Pancreas (tissue), 10 donors: ENCODE measurements at places on chromosomes 7 and 10. TPM values are rescaled to one million over a fixed set of nuclear protein-coding genes. Genes with fewer than 3 reads are reported as not detected.
A peak's percentile ranks its signal among the peaks of the same experiment; 100 is the strongest.

The FGFBP3 gene
- total RNA-seq, result 0.91 TPM

DNA sequence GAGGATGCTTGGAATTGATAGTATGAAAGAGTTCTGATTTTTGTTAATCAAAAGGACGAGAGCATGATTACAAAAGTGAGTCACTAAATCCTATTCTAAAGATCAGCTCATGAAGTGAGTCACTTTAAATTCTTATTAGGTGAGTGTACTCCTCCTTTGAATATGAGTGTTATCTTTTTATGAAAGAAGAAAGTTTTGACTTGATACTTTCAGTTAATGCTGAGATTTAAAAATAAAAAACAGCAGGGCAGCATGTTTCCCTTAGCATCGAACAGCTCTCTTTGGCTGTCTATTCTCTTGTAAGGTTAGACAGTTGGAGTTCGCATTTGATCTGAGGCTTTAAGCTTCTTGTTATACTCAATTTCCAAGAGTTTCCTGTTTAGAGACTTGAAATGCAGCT lies 222.0 kb downstream of the TWIST1 start:
- no peak overlapping the region for H3K4me3 ChIP-seq
- DNase-seq, result no peak
- no peaks in the 10 kb centered on the region for H3K4me1 ChIP-seq

The TSC22D4 gene
- total RNA-seq, result 18.0 TPM

GRCh38 chr7:27709137-27710075 lies 30.6 kb upstream of the TAX1BP1 start:
- H3K4me1 ChIP-seq, result no peaks in the 10 kb centered on the region
- no peaks in the 10 kb centered on the region for H3K27me3 ChIP-seq
- no peaks in the 10 kb centered on the region for H3K36me3 ChIP-seq
- no peak overlapping the region for H3K27ac ChIP-seq

DNA sequence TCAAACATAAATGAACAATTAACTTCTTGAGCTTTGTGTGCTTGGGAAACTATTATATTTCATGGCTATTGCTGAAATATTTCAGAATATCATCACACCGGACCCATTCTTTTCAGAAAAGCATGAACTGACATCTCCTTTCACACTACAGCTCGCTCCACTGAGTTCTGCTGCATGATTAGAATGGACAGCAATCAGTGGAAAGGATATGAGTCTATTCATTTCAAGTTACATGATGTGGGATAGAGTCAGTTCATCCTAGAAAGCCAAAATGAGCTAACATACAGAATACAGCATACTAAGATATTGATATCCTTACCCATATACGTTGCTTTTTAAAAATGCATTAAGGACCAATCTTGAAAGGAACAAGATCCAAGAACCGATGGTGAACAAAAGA lies 1.1 kb upstream of the FAM53B start:
- DNase-seq, result no peak
- H3K4me1 ChIP-seq, result peaks cover 29% of the 10 kb centered on the region
- H3K27me3 ChIP-seq, result no peaks in the 10 kb centered on the region
- peak overlapping the region; percentile 60 for H3K27ac ChIP-seq
- H3K36me3 ChIP-seq, result no peaks in the 10 kb centered on the region
- H3K4me3 ChIP-seq, result no peak overlapping the region

DNA sequence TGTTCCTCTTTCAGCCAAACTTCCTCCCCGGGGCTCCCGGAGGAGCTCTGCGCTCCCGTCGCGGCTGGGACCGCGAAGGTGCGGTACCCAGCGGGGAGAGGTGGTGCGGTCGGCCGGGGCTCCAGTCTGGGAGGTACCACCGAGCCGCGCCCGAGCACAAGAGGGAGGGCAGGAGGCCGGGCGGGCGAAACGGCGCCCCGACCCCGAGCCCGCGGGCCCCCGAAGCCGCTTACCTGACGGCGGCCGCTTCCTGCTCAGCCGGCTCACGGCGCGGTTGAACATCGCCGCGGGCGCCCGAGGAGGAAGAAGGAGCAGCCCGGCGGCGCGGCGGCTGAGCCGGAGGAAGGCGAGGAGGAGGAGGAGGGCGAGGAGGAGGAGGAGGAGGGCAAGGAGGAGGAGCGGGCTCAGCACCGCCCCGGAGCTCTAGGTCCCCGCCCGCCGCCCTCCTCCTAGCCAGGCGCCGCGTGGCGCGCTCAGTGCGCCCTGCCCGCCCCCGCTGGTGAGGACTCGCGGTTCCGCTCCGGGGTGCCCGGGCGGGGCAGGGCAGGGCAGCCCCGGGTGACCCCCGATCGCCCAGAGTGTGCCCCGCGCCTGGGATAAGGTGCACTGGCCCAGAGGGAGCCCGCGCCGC lies at the start of gene RGS10:
RGS10 (minus strand) TSS at position 363 of the 631 bp plus-strand sequence; CDS start at position 282, 81 bp downstream.
- H3K27ac ChIP-seq, result no peak within 1 kb of the TSS
- peak within 1 kb of the TSS; percentile 75 for H3K4me3 ChIP-seq
- H3K4me1 ChIP-seq, result no peaks in the 10 kb centered on the region
- no peaks in the 10 kb centered on the region for H3K27me3 ChIP-seq
- no peaks in the 10 kb centered on the region for H3K36me3 ChIP-seq
- DNase-seq, result peak; percentile 84

The ZNF273 gene
- 2.5 TPM for total RNA-seq

The NYAP1 gene
- 0.55 TPM for total RNA-seq

DNA sequence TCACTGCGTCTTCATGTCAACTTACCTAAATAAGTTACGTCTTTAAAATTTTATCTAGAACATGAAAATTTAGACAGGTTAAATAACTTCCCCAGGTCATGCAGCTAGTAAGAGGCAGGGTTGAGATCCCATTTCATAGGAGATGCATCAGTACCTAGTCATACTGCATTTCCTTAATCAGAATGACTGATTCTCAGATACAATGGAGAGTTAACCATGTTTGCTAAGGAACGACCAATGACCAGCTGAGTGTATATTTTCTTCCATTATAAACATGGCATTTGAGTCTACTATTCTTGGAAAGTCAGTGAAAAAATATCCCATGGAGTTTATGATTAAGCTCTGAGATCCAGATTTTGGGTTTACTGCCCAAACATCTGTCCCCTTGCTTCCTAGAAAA lies 39.6 kb downstream of the ENTPD1 start:
- no peak for DNase-seq
- no peak overlapping the region for H3K27ac ChIP-seq
- H3K4me3 ChIP-seq, result no peak overlapping the region
- no peaks in the 10 kb centered on the region for H3K27me3 ChIP-seq
- no peaks in the 10 kb centered on the region for H3K36me3 ChIP-seq
- no peaks in the 10 kb centered on the region for H3K4me1 ChIP-seq

GRCh38 chr10:27241010-27241651 lies 534 bp upstream of the ACBD5 start:
- H3K27ac ChIP-seq, result peak overlapping the region; percentile 98
- peak overlapping the region; percentile 69 for H3K4me3 ChIP-seq
- peaks cover 5% of the 10 kb centered on the region for H3K4me1 ChIP-seq

The ITPRID1 gene
- total RNA-seq, result 0.05 TPM

GRCh38 chr10:98301664-98302319 lies 33.8 kb upstream of the LOXL4 start:
- no peaks in the 10 kb centered on the region for H3K36me3 ChIP-seq
- no peak overlapping the region for H3K4me3 ChIP-seq
- no peak overlapping the region for H3K27ac ChIP-seq
- no peaks in the 10 kb centered on the region for H3K4me1 ChIP-seq
- H3K27me3 ChIP-seq, result no peaks in the 10 kb centered on the region

DNA sequence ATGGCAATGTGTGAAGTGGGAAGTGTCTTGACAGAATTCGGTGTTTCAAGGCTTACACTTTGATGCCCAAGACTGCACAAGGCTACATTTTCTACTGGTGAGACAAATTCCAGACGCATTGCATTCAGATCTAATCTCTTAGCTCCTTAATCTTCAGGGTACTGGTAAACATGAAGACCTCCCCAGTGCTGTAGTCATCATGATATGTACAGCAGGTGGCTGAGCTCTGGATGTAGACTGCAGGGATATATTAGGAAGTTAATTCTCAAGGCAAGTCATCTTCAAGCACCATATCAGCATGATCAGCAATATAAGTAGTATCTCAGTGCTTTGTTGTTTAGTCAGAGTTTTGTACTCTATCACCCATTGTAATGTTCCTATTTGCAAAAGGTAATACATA lies 61.8 kb downstream of the IKZF1 start:
- H3K4me3 ChIP-seq, result no peak overlapping the region
- no peak for DNase-seq
- H3K27ac ChIP-seq, result no peak overlapping the region
- no peaks in the 10 kb centered on the region for H3K27me3 ChIP-seq
- H3K4me1 ChIP-seq, result no peaks in the 10 kb centered on the region

The HOXA5 gene
- 0.66 TPM for total RNA-seq

The CTAGE15 gene
- total RNA-seq, result 0.23 TPM

DNA sequence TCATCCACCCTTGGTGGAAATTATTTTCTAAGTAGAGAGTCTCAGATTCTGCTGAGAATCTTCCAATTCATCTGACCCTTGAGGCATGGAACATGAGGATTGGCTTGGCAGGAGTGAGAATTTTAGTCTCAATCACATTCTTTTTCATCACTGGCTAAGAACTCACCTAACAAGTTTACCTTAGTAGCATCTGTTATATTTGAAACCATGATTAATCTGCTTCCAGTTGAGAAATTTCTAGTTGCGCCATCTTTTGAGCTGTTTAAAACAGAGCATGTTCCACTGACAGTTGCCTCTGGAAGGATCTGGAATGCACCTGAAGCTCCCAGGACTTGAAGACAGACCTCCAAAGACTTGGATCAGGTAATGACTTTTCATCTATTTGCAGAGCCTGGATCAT lies at the start of gene LIPK:
LIPK (plus strand) TSS at position 292 of the 400 bp plus-strand sequence. CDS start 18,295 bp downstream, outside the sequence.
- DNase-seq, result no peak
- H3K4me1 ChIP-seq, result no peaks in the 10 kb centered on the region
- H3K27ac ChIP-seq, result no peak within 1 kb of the TSS
- no peaks in the 10 kb centered on the region for H3K27me3 ChIP-seq
- no peak within 1 kb of the TSS for H3K4me3 ChIP-seq

DNA sequence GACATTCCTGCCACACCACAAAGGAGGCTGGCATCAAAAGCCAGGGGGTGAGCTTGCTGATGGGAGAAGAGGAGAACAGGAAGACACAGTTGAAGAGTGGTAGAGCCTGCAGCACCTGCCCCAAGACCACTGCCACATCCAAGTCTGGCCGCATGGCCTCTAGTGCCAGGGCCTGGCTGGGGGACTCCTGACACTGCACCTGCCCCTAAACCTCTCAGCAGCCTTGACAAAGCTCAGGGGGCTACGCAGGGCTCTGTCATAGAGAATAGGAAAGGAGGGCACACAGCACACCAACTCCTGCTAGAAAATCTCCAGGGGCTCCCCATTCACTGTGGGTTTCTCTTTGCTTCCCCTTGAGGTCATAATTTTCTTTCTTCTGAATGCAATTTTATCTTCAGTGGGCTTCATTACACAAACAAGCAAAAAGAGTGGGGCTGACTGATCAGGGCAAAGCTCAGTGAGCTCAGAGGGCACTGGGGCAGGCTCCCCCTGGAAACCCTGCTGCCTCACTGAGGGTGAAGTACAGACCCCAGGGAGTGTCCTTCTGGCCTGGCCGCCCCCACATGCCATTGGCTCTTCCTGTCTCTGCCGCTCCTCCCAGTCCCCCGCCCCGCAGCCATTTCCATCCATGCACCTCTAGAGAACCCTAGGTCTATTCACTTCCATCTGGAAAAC lies 37.2 kb downstream of the VOPP1 start:
- no peak for DNase-seq
- H3K27me3 ChIP-seq, result no peaks in the 10 kb centered on the region
- peak overlapping the region; percentile 44 for H3K27ac ChIP-seq
- H3K36me3 ChIP-seq, result no peaks in the 10 kb centered on the region

GRCh38 chr7:136278057-136278456 lies 300.9 kb upstream of the MTPN start:
- no peaks in the 10 kb centered on the region for H3K27me3 ChIP-seq
- no peak overlapping the region for H3K4me3 ChIP-seq
- H3K36me3 ChIP-seq, result no peaks in the 10 kb centered on the region
- no peaks in the 10 kb centered on the region for H3K4me1 ChIP-seq

DNA sequence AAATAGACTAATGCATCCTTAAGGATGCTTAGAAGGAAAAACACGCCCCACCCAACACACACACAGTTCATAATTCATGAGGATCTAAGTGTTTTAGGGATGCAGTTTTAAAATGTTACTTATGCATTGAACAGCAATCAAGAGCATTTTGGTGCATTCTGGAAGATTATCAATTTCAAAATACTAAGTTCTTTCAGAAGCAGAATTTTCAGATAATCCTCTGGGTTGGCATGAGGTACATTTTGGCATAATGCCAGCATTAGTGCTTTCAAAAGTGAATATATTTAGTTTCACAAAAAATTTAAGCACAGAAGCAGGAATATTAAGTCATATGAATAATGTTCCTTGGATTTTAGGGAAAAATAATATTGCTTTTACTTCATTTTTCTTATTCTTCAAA lies 937.1 kb downstream of the REEP3 start:
- no peaks in the 10 kb centered on the region for H3K27me3 ChIP-seq
- no peak overlapping the region for H3K27ac ChIP-seq
- DNase-seq, result no peak
- no peaks in the 10 kb centered on the region for H3K4me1 ChIP-seq

DNA sequence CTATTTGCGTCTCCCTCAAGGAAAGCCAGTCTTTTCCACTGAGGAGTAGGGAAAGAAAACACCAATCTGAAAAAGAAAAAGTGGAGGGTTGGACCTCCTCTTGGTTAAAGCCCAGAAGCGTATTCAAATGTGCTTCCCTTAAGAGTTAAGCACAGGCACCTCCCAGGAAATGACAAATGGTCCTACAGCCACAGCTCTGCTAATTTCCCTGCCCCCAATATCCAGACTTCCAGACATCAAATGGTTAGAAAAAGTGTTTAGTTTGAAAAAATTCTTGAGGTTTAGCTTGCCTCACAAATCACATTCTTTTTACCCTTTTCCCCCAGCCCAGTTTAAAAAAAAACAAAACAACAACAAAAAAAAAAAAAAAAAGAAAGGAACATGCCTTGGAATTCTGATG lies 19.0 kb upstream of the COL1A2 start:
- DNase-seq, result no peak
- H3K27ac ChIP-seq, result no peak overlapping the region
- H3K4me3 ChIP-seq, result no peak overlapping the region
- no peaks in the 10 kb centered on the region for H3K36me3 ChIP-seq
- H3K27me3 ChIP-seq, result no peaks in the 10 kb centered on the region
- H3K4me1 ChIP-seq, result peaks cover 3% of the 10 kb centered on the region

- H3K36me3 ChIP-seq, result no peaks in the 10 kb centered on the region
- no peak for DNase-seq
- H3K4me1 ChIP-seq, result peaks cover 3% of the 10 kb centered on the region
- H3K4me3 ChIP-seq, result no peak overlapping the region
- H3K27me3 ChIP-seq, result no peaks in the 10 kb centered on the region
Measured at GRCh38 chr7:123360631-123361030, 160.9 kb upstream of the SLC13A1 start.

- no peaks in the 10 kb centered on the region for H3K27me3 ChIP-seq
- H3K4me3 ChIP-seq, result no peak overlapping the region
- H3K4me1 ChIP-seq, result no peaks in the 10 kb centered on the region
- H3K36me3 ChIP-seq, result no peaks in the 10 kb centered on the region
- DNase-seq, result no peak
Measured at GRCh38 chr7:77460057-77460486, 43.9 kb upstream of the GSAP start.

The NOS3 gene
- total RNA-seq, result 3.0 TPM
